ENCODE measurements at places on chromosomes 2 and 18.

DNA sequence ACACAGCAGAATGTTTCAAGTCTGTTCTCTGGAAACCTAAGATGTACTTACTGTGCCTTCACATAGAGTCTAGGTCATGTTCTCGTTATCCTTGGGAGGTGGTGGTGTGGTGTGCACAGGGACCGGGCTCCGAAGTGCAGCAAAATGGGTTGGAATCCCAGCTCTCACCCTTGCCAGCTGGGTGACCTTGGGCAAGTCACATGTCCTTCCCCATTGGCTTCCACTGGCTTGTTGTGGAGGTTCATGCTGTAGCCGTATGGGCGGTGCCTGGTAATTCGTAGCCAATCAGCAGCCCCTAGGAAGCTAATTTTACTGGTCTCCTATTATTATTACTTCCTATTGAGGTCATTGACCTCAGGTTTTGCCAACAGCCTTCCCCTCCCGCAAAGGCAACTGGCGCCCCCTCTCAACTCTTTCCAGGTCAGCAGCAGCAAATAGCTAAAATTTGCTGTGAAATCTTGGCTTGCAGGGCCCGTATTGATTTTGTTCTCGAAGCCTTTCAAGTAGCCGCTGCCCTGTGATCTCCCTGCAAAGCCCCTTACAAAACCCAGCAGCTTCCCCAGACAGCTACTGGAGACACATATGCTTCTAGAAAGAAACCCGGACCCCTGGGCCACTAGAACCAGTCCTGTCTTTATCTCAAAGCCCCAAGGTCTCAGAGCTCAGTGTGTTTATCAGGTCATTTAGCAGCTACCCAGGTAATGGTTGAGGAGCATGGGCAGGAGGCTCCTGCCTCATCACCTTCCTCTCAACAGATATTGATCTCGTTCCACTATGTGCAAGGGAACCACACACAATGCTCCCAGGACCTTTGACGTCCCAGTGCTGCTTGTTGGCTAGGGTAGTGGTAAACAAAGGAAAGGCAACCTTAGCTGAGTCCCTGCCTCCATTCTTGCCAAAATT lies 66.5 kb upstream of the SLC1A4 start:
- DNase-seq = peak; percentile 28

DNA sequence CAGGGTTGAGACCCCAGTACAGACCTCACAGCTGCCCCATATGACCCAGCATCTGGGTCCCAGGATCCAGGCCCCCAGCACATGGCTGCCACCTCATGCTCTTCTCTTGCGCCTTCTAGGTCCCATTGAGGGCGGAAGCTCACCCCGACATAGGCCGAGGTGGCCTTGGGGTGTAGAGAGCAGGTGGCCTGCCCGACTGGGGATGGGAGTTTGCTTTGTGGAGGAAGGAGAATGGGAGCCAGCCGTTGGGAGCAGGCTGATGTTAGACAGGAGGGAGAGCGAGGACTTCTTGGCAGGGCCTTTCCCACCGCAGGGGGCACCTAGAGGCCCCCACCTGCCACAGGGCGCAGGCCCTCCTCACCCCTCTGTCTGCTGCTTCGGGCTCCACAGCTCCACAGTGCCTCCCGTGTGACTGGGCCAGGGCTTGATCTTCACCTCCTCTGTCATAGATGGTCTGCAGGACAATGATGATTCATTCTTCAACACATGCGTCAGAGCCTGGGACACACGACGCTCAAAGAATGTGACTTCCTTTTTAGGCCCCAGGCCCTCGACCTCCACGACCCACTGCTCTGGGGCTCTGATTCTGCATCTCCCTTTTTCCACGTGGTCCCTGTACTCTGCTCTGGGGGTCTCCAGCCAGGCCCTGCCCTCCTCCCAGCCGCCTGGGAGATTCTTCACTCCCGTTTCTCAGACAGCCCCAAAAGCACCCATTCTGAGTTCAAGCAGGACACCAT lies 86.6 kb upstream of the ODC1 start:
- DNase-seq = no peak

GRCh38 chr2:20168727-20169696 lies 55.9 kb downstream of the SDC1 start:
- DNase-seq = no peak

DNA sequence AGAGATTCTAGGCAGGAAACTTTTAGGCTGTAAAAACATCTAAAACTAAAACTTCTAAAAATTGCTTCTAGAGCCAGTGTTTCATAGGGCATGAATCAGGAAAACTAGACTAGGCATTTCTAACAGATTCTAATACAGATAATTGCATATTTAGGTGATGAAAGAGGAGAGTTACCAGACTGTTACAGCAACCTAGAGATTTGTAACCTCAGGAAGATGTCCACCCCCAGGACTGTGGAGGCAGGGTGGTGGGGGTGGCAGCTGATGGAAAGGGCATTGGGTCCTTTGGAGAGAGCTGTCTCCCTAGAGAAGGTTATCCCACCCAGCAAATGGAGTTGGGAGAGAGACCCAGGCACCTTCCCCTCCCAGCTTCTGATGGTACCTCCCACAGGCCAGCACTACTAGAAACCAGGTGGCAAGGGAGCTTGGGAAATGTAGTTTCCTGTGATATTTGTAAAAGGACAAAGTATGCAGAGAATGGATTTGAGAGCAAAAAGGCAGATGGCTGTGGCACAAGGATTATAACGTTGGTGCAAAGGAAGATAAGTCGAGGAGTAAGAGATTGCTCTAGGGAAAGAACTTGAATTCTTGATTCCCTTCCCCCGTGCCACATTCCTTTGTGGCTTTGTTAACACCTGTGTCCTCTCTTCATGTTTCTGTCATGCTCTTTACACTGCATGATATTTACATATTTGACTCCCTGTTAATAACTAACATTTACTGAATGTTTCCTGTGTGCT lies 75.6 kb upstream of the MGAT5 start:
- no peak for DNase-seq

DNA sequence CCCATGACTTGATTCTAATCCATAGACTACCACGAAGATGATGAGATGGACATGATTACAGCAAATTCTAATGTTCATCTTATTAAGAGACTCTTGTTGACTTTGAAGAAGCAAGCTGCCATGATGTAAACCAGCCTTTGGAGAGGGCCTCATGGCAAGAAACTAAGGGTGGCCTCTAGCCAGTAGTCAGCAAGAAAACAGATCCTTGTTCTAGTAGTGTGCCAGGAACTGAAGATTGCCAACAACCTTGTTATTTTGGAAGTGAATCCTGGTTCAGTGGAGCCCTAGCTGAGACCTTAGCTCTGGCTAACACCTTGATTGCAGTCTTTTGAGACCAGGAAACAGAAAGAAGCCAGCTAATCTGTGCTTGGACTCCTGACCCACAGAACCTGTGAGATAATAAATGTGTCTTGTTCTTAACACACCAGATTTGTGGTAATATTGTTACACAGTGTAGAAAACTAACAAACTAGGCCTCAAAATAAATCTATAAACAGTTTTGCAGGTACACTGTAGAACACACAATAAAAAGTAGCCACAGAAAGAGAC lies 10.0 kb downstream of the PHOSPHO2 start:
- DNase-seq = no peak

DNA sequence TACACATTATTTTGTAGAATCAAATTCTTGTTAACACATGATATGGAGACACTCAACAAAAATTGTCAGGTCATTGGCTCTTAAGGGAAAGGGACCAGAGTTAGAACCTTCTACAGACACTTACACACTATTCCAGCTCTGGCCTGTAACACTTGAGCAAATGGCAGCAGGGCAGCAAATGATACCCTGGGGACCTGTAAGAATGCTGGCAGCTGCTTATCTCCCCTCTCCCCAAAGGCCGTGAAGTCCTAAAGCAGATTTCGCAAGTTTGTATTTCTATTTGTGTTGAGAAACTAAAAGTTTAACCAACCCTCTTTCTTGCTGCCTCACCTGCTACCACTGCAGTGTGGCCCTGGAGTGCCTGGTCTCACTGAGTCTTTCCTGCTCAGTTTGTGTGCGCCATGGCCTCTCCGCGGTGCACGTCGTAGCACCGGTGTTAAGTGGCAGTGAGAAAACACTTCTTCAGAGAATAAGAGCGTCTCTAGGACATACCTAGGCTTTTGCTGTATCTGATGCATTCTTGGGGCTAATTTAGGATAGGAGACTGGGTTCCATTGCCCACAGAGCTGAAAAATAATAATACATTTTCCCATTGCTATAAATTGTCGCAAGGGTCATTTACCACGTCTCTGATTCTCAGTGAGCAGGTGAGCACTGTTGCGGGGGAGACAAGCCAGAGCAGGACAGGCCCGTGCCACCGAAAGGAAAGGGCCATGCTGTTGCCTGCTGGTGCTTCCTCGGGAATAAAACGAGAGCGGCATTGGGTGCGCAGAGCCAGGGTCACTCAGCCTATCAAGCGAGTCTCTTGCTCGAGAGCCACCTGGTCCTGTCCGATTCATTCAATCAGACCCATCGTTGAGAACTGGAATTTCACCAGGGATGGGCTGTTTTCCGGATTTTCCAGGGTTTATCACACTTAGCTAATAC lies 204.9 kb downstream of the PTGR3 start:
- DNase-seq = no peak

- no peak for DNase-seq
These were observed 14.3 kb upstream of the ITPRID2 start for GRCh38 chr2:181877181-181877664.

GRCh38 chr2:92073815-92074548 lies 2797.2 kb upstream of the TEKT4 start:
- no peak for DNase-seq

GRCh38 chr18:25243754-25244153 lies 108.2 kb downstream of the ZNF521 start:
- no peak for DNase-seq

DNA sequence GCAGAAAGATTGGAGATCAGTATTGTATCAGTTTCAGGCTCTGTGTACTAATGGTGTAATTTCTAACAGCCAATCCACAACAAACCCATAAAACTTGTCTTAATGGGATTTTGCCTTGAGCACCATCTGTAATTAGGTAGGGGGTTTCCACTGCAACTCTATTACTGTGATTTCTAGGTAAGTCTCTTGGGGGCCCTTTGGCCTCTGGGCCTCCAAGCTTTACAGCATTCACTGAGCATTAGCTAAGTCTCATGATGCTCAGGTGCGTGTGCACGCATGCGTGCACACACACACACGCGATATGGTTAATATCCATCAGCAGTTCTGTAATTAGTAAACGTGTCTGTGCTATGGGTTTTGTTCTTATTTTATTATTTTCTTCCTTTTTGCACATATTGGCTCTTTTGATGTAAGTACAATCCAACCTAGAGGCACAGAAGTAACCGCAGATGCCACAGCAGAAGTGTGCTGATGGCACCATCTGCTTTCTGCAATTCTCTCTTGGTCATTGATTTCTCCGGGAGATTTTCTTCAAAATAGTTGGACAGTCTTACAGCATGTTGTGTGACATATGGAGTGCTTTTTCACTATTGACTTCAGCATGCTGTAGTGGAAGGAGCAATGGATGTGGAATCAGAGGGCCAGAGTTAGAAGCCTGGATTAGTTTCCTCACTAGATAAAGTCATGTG lies 592.0 kb downstream of the LRRTM4 start:
- DNase-seq = peak; percentile 4

DNA sequence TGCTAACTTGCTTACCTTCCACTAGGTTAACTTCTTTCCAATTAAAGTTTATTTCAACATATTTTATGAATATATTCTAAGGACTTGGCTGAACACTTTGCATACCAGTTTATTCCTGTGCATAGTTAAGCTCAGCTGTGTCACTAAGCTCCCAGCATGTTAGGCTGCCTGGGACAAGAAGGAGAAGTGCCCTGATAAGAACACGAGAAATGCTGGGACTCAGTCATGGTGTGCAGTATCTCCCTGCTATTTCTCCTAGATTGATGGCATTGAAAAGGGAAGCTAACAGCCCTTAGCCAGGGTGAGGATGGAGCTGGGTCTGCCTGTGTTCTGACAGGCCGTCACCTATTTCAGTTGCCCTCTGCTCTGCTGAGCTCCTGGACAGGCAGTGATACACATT lies 164.3 kb downstream of the TRABD2A start:
- no peak for DNase-seq
